ENCODE measurements at places on chromosomes 1 and 21. TPM values are rescaled to one million over a fixed set of nuclear protein-coding genes. Genes with fewer than 3 reads are reported as not detected.

DNA sequence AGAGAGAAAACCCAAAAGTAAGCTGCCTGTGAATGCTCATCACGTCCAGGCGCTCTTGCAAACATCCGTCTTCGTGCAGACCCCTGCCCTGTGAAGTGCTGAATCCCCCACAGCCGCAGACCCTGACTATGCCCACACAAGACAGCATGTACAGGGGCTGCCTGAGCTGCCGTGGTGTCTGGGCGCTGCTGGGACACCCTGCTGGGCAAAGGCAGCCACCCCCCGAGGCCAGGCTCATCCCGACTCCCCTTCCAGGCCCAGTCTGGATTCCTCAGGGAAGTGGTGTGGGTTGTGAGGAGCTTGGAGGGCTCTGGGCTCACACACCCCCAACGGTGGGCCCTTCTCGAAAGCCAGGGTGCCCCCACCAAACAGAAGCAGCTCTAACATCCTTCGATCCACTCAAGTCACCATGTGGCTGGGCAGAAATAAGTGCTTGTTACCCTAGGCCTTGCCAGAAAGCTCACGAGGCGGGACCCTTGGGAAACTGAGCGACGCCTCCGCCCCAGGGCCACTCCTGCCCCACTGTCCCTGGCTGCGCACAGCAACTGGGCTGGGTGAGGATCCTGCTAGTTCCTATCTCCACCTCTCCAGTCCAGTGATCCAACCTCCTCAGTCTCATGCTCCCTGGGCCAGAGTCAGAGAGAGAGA is 4.8 kb upstream of the WNT9A start:
- no peak for DNase-seq

- no peak for DNase-seq
Measured at GRCh38 chr1:40059960-40060750, 19.6 kb downstream of the CAP1 start.

GRCh38 chr1:165854101-165854845 is 26.9 kb downstream of the UCK2 start:
- DNase-seq, result no peak

- DNase-seq, result no peak
Measured at GRCh38 chr1:178498896-178499675, 2.3 kb upstream of the CLEC20A start.

DNA sequence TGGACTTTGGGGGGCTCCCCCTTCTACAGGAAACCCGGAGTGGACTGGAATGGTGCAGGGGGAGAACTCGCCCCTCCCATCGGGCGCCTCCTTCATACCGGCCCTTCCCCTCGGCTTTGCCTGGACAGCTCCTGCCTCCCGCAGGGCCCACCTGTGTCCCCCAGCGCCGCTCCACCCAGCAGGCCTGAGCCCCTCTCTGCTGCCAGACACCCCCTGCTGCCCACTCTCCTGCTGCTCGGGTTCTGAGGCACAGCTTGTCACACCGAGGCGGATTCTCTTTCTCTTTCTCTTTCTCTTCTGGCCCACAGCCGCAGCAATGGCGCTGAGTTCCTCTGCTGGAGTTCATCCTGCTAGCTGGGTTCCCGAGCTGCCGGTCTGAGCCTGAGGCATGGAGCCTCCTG is at the start of gene TNFRSF14:
Gene TNFRSF14 (plus strand): TSS at position 95 of the 401 bp plus-strand sequence. CDS start 294 bp downstream, at position 389.
- peak; percentile 69 for DNase-seq

DNA sequence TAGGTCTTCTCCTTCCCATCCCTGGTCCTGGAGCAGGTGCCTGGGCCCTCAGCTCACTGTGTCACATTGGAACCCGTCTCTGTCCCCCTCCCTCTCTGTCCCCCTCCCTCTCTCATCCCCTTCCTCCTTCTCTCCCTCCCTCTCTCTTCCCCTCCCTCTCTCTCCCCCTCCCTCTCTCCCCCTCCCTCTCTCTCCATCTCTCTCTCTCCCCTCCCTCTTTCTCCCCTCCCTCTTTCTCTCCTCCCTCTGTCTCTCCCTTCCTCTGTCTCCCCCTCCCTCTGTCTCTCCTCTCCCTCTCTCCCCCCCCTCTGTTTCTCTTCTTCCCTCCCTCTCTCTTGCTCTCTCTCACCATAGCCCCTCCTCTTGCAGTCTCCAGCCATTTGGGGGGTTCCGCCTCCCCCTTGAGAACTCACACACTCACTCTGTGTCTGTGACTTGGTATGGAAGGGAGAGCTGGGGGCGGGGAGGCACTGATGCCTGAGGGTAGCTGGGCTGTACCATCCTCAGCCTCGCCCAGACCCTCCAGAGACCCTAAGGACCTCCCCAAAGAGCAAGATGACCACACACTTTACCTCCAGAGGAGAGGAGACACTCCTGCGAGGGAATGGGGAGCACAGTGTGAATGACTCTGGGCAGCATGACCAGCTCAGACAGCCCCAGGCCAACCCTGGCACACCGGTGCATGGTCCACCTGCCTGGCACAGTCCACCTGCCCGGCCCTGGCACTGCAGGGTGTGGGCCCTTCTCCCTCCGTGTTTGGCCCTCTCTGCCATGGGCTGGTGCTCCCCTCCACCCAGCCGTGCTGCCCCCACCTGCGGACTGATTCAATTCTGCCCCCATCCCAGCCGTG is 102.8 kb upstream of the ARHGEF16 start:
- no peak for DNase-seq

DNA sequence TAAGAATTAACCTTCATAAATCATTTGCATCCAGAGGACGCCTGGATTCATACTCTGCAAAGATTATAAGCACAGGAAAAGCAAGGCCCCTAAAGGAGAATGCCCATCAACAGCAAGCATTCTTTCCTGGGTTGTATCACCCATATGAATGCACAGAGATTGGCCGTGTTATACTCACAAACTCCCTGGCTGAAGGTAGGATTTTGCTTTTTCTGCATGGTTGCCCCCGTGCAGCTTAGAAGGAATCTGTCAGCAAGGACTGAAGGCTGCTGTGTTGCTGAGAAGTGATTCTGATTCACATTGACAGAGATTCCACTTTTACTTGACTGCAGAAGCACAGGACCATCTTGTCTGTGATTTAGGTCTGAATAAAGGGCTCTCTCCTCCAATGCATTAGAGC is 283.0 kb downstream of the LRRIQ3 start:
- no peak for DNase-seq

GRCh38 chr1:244174922-244175521 is 123.9 kb downstream of the ZBTB18 start:
- DNase-seq, result no peak

Gene MEGF6
- 38.8 TPM for total RNA-seq

Gene PTAFR
- total RNA-seq, result 0.72 TPM

Gene DNASE2B
- total RNA-seq, result not detected

Gene CASQ1
- not detected for total RNA-seq

Gene PPM1J
- total RNA-seq, result 2.8 TPM

Gene FAM20B
- 23.7 TPM for total RNA-seq

Gene LCE1E
- total RNA-seq, result not detected

All from ovary (tissue), 10 donors.